ENCODE measurements at places on chromosomes 2 and 18.

- peak; percentile 3 for DNase-seq
Measured at GRCh38 chr2:30334762-30335363, 103.5 kb downstream of the LBH start.

- no peak for DNase-seq
Measured at GRCh38 chr2:151380580-151381235, 23.3 kb downstream of the TNFAIP6 start.

DNA sequence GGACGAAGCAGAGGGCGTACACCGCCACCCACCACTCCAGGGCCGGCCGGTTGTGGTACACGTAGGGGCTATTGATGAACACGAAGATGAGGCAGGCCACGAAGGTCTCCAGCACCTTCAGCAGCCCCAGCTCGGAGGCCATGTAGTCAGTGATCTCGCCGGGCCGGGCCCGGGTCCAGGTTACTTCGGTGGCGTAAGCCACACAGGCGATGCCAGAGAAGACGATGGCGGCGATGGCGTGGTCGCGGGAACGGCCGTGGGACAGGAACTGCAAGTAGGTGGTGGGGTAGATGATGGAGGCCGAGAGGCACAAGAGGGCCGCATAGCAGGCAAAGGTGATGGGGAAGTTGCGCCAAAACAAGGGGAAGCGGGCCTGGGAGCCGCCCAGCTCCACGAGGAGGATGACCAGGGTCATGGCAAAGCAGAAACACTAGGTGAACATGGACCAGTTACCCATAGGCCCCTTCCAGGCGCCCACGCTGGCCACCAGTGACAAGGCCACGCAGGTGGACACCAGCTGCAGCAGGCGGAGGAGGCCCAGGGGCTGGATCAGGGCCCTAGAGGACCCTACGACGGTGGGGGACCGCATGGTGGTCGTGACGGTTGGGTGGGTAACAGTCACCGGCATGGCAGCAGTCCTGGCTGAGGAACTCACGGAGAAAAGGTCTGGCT lies 128.4 kb upstream of the FAM98A start:
- no peak for DNase-seq

DNA sequence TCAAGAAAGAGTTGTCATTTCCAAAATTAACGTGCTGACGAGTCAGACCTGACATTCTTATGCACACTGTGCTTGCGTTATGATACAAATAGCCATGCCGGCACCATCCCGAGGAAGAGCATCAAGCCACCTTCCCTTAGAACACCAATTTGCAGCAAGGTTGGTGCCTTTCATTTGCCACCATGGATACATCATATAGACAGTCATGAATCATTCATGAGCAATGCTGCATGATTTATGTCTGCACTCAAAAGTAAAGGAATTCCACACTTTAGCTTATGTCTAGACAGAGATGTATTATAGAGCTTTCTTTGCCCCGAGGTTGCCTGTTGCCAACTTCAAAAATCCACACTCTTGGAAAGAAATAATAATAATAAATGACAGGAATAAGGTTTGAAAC lies 166.9 kb downstream of the VWC2L start:
- DNase-seq = no peak

All from NCI-H774 (cell line).